Activated T-cell treated with anti-CD3 and anti-CD28 coated beads for 24 hours (primary cell): ENCODE measurements at places on chromosomes 6 and 20.

GRCh38 chr6:89984926-89985750, 90.9 kb downstream of the GJA10 start:
- DNase-seq, result no peak

- DNase-seq, result no peak
Observed at GRCh38 chr6:101640131-101640530, 246.6 kb downstream of the GRIK2 start.

- DNase-seq, result no peak
Observed at GRCh38 chr6:33661106-33661838, 40.1 kb downstream of the ITPR3 start.

DNA sequence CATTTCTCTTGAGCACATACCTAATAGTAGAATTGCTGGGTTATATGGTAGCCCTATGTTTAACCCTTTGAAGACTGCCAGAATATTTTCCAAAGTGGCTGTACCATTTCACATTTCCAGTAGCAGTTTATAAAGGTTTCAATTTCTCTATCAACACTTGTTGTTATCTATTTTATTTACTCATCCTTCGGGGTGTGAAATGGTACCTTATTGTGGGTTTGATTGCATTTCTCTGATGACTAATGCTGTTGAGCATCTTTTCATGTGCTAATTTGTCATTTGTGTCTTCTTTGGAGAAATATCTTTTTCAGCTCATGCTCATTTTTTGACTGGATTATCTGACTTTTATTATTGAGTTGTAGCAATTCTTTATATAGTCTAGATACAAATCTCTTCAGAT, 5.4 kb downstream of the ENPP4 start:
- no peak for DNase-seq

DNA sequence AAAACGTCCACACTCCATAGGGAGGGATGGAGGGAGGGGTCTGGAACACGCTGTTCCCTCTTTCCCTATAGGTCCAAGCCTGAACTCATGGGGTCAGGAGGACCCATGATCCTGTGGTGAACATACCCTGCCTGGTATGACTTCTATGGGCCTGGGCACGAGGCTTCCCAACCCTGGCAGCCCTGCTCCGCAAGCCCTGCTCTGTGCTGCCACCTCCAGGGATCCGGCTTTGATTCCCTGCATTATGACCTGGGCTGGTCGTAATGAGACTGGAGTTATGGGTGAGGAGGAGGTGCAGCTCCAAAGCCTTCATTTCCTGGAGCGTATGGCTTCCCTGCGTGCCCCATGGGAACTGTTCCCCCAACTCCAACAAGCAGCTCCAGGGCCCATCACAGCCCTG, 54.9 kb downstream of the CDH22 start:
- DNase-seq, result no peak

GRCh38 chr6:12096342-12096741, 84.2 kb downstream of the HIVEP1 start:
- no peak for DNase-seq

- DNase-seq, result no peak
Observed at GRCh38 chr6:157952861-157953351, 28.8 kb upstream of the SYNJ2 start.

DNA sequence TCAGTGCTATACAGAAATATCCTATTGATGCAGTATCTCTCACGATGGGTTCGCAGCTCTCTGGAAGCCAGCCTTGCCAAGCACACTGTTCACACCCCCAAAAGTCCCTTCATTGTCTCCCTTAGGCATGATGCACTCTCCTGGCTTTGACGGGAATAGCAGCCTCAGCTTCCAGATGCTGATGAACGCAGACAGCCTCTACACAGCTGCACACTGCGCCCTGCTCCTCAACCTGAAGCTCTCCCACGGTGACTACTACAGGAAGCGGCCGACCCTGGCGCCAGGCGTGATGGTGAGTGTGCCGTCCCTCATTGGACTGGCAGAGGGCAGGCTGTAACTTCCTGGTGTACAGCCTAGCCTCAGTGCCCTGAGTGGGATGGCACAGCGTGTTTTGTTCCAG, 60.0 kb upstream of the PBOV1 start:
- DNase-seq, result no peak

GRCh38 chr6:93787841-93788240, 368.5 kb upstream of the EPHA7 start:
- DNase-seq, result no peak

DNA sequence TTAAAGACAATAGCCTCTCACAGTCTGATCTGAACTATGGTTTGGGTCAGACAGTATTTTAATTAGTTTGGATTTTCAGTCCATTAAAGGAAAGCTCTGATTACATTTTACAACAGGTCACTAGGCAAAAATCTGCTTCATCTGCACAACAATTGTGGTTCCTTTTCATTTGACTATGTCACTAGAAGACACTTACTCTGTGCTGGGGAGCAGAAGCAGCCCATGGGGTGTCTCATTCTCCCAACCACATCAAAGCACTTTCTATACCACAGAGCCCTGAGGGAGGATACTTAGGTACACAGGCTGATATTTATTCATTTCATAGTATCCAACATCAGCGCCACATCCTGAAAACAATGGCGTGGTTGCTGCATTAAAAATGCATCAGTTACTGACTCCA, 36.6 kb upstream of the HDAC2 start:
- DNase-seq, result no peak

- no peak for DNase-seq
Observed at GRCh38 chr20:23349338-23350195, 1.0 kb upstream of the NXT1 start.

- DNase-seq, result no peak
Observed at GRCh38 chr20:46293084-46293483, 15.2 kb downstream of the CDH22 start.

- DNase-seq, result no peak
Observed at GRCh38 chr6:165676435-165677068, 13.5 kb upstream of the PDE10A start.

DNA sequence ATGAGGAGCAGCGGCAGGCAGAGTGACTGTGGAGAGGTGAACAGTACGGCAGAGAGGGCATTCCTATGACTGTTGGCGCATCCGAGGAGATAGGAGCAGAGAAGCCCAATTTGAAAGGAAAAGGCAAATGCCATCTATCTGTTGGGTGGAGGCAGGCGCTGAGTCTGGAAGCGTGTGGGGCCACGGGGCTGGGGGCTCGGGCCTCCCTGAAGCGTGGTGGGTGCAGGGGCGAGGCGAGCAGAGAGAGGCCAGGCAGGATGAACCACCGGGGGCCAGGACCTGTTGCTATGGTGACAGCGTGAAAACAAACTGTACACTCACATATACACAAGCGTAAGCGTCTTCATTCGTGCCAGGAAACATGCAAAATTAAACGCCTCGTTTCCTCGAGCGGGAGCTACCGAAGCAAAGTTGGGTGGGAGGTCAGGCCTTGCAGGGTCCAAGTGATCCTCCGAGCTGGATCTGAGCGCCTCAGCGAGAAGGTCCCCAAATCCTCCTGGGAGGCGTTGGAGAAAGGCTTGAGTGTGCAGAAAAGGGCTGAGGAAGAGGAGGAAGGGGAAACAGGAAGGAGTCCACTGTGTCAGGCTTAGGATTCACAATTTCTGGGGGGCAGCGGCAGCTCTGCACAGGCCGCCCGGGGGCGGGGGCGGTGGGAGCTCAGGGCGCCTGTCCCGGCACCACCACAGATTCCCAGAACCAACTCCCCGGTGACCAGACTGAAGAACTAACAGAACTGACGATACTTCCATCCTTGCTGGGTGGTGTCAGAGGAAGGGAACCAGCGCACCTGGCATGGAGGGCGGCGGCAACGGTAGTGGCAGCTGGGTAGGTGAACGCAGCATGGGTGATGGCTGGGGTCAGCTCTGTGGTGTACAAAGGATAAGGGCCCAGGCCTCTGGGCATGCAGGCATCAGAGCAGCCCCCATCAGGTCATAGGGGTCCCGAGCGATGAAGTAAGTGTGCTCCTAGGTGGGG, 68.2 kb downstream of the KHDC1L start:
- no peak for DNase-seq

- DNase-seq, result no peak
Observed at GRCh38 chr6:1336246-1336843, 24.4 kb downstream of the FOXQ1 start.

GRCh38 chr6:139965393-139965792, 590.9 kb upstream of the CITED2 start:
- no peak for DNase-seq

DNA sequence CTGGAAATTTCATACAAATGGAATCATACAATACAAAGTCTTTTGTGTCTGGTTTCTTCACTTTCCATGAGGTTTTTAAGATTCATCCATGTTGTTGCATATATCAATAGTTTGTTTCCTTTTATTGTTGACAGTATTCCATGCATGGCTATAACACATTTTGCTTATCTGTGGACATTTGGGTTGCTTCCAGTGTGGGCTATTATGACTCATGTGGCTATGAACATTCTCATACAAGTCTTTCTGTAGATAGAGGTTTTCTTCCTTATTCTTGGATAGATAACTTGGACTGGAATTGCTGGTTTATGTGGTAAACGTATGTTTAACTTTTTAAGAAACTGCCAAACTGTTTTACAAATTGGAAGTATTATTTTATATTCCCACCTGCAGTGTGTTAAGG, 30.0 kb upstream of the KIF6 start:
- DNase-seq, result no peak

- DNase-seq, result no peak
Observed at GRCh38 chr6:16564436-16564835, 196.8 kb downstream of the ATXN1 start.

DNA sequence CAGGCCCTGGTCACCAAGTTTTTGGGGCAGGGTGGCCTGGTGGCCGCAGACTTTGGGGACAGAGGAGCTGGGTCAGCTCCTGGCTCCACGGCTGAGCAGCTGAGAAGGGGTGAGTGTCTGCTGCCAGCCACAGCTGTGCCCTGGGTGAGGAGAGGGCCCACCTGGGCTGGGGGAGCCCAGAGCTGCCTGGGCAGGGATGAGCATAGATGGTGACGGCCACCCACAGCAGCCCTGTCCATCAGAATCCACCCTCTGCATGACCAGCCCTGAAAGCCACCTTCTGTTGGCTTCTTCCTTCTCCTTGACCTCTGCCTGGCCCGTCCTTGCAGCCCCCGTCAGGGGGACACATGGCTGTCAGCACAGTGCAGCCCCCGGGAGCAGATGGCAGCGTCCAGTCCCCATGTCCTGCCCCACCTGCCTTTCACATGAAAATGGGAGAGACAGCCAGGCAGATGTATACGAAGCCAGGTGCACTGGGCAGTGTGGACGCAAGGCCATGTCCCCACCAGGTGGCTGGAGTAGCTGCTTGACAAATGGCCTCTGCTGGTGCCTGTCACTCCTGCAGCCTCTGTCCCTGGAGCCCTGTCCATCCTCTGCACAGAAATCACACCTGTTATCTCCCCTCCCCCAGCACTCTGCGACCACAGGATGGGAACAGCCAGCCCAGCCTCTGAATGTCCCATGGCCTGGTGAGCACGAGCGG, 220.8 kb downstream of the PREX1 start:
- DNase-seq, result no peak

- DNase-seq, result no peak
Observed at GRCh38 chr6:15456422-15456821, 206.4 kb downstream of the DTNBP1 start.

DNA sequence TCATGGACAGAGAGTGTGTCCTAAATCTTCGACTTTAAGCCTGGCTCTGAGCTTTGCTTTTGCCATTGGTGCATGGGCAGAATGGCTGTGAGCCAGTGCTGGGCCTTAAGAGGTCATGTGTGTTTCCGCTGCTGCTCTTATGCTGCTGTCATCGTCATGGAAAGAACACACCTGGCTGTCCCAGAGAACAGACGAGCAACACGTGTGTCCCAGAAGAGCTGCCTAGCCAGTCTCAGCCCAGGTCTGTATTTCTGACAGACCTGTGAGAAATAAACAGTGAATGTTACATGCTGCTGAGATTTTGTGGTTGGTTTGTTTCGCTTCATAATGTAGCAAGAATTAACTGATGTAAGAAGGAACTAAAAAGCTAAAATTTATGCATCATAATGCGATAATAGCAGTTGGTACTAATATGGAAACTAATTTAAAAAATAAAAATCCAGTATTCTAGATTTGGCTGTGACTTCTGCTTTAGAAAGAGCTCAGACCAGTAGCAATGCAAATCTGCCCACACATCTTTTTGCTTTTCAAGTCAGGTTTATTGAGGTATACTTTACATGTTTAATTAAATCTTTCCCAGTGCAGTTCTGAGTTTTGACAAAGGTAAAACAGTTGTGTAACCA, 11.5 kb upstream of the SCP2D1 start:
- DNase-seq, result no peak

GRCh38 chr20:54550776-54551396, 75.5 kb downstream of the DOK5 start:
- no peak for DNase-seq
